NCI-H2029 (cell line): ENCODE measurements at places on chromosomes 1 and 21.

DNA sequence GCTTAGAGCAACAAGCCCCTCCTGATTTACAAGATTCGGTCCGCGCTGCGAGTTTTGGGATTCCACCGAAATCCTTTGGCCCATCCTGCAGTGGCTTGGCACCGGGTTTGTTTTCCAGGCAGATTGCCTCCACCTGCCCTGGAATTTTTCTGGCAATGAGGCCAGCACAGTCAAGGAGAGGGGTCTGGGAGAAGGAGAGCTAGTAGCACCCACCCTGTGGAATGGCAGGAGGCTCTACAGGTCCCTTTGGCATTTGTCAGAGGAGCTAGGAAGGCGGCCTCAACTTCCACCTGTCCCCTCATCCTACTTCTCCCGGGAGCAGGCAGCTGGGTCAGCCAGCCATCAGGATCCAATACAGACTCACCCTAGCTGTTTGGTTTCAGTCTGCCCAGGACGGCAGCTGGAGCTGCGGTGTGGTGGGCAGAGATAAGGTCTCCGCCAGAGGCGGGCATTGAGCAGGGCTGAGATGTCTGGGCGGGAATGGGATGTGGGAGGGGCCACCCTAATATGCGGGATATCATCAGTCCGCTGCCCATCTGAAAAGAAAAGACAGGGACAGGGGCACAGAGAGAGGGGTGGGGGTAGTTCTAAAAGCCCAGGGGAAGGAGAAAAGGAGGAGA is 37.8 kb upstream of the PRELP start:
- no peak for DNase-seq

DNA sequence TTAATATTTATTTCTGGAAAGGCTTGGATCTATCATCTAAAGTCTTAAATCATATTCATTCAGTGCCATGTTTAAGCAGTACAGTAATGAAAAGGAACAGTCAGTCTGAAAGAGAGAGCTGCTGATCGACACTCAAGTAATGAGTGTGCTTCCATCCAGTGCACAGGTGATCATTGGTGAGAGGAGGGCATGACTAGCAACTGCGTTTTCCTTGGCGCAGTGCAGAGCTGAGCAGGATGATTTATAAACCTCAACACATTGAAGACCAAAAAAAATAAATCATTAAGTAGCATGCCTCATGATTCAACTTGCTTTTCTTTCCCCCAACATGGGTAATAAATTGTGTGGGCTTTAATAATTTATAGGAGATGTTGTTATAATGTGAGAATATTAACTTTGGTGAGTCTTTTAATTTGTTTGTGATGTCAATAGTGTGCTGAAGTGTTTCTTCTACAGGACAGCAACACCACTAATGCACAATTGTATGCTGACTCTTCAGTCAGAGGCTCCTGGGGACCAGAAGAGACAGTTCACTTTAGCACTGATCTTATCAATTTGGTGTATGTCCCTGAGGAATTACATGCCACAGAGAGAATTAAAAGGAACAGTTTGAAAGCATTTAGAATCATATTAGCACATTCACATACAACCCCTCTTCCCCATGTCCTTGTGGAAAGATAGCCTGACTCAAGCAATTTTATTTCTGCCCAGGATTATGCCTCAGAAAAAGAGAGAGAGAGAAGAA is 199.7 kb upstream of the ADGRL2 start:
- DNase-seq, result no peak

DNA sequence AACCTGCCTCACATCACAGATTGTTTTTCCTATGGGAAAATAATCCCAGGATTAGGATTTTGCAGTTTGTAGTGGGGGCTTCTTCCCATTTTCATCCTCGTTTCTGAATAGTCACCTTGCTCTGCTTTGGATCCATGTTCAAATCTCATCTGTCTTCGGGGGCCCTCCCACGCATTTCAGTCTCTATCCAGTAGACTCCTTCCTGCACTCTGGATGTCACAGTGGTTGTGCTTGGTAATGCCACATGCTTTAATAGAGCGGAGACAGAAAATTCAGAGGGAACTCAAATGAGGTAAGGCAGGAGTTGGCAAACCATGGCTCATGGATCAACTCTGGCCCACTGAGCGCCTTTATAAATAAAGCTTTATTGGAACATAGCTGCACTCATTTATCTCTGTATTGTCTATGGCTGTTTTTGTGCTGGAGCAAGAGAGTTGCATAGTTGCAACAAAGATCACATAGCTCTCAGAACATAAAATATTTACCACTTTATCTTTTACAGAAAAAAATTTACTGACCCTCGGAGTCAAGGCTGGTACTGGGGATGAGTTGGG is 101.0 kb downstream of the SPATA46 start:
- DNase-seq, result no peak

DNA sequence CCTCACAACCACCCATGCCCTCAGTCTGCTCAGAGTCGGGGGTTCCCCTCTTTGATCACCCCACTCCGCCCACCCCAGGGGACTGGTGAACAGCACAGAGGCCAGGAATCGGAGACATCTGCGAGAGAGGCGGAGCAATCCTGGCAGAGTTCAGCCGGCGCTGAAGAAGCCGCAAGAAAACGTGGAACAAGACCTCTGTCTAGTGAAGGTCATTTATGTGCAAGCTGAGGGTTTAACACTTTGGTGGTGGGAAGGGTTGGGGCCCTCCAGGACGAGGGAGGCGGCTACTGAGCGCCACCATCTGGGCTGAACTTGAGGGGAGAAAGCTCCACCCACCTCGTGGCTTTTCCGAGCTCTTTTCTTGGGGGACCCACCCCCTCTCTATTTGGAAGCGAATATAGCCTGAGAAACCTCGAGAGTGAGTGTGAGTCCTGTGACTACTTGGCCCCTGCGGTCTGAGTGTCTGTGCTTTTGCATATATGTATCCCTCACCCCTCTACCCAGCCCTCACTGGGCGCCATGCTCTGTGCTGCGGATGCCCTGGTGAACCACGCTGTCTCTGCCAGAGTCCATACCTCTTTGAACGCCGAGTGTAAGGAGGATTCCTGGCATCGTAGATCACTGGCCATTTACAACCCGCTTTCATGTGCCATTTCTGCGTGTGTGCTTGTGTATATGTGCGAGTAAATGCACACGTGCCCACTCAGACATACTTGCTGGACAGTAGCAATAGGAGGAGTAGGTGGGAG is 1.2 kb upstream of the EPHA10 start:
- no peak for DNase-seq

- DNase-seq, result no peak
These were observed 52.4 kb downstream of the NEGR1 start for GRCh38 chr1:72229893-72230292.

GRCh38 chr1:93989601-93990000 is 80.4 kb upstream of the GCLM start:
- DNase-seq, result no peak

- peak; percentile 18 for DNase-seq
These were observed 1.0 kb downstream of the YOD1 start for GRCh38 chr1:207049974-207050391.

DNA sequence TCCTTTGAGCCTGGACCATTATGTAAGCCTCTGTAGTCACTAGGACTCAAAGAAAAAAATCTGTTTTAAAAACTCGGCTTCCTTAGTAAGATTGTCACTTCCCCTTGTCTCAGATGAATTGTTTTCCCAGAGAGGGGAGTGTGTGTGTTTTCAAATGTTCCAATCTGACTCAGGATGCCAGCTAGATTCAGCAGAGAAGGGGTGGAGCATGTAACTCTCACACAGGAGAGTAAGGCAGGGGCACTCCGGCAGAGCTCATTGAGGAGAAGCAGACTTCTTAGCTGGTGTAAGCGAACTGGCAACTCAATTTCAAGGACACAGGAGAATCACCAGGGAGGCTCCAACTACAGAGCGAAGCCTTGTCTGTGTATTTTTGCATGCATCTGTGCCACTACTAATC is 623.2 kb downstream of the LMO4 start:
- no peak for DNase-seq

DNA sequence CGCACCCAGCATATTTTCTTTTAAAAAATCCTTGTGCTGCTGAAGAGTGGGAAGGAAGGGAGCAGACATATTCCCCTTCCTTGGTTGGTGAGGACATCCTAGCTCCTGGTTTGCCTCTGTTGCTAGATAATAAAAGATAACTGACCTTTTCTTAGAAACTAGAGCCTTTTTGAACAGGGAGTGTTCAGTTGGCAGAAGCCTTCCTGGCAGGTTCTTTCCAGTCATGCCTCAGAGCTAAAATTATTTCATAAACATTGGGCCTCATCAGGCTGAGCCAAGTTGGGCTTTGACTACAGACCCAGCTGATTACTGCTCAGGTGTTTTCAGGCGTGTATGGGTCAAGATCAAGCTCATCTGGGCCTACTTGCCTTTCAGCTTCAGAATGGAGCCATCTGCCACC is 22.7 kb upstream of the SH3BGRL3 start:
- no peak for DNase-seq

GRCh38 chr1:96308314-96308713 is 413.3 kb upstream of the PTBP2 start:
- no peak for DNase-seq

GRCh38 chr1:6848816-6849215 is 63.6 kb downstream of the CAMTA1 start:
- no peak for DNase-seq

- DNase-seq, result no peak
These were observed 47.2 kb downstream of the FMN2 start for GRCh38 chr1:240138867-240139266.

DNA sequence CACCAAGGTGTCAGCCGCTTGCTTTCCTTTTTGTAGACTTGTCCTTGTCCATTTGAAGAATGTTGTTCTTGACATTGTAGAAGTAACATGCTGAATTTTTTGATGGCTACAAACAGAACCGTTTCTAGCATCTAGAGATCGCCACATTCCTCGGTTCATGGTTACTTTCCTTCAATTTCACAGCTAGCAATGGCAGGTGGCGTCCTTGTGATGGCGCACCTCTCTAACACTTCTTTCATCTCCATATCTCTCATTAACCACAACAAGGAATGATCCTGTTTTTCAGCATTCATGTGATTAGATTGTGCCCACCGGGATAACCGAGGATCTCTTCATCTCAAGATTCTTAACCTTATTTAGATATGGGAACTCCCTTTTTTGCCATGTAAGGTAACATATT is 2129.8 kb downstream of the NCAM2 start:
- no peak for DNase-seq

GRCh38 chr1:77504986-77505385 is 177.5 kb downstream of the ZZZ3 start:
- no peak for DNase-seq

GRCh38 chr1:228739826-228740225 is 4.5 kb downstream of the RHOU start:
- DNase-seq, result no peak

GRCh38 chr1:10957133-10957532 is 55.3 kb upstream of the TARDBP start:
- DNase-seq, result no peak

GRCh38 chr1:60942896-60943638 is 139.3 kb upstream of the NFIA start:
- no peak for DNase-seq

GRCh38 chr1:27961646-27962221 is 2.0 kb downstream of the XKR8 start:
- no peak for DNase-seq

- DNase-seq, result no peak
These were observed 10.0 kb upstream of the TBX15 start for GRCh38 chr1:118998171-118998570.

DNA sequence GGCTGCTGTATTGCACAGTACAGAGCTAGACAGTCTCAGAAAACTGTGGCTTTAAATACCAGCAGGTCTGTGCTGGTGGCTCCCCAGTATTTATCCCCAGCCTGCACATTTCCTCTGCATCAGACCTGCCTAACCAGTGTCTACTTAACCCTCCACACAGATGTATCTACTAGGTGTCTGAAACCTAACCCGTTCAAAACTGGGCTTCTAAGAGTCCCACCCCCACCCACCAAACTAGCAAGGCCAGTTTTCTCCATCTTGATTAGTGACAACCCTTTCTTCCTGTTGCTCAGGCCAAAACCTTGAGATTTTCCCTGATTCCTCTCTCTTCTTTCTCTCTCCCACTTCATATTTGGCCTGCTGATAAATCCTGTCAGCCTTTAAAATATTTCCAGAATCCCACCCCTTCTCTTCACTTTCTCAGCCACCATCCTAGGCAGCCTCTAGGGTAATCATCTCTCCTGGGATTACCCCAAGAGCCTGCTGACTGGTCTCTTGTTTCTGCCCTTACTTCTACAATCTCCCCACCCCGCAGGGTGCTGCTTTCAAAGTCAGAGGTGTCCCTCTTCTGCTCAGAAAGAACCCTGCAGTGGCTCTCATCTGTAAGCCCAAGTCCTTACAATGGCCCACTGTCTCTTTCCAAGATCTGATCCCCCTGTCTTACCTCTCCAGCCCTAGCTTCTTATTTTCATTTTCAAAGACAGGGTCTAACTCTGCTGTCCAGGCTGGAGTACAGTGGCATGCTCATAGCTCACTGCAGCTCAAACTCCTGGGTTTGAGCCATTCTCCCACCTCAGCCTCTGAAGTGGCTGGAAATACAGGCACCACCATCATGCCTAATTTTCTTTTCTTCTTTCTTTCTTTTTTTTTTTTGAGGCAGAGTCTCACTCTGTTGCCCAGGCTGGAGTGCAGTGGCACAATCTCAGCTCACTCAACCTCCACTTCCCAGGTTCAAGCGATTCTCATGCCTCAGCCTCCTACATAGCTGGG is 45.2 kb downstream of the H3-3A start:
- DNase-seq, result no peak

DNA sequence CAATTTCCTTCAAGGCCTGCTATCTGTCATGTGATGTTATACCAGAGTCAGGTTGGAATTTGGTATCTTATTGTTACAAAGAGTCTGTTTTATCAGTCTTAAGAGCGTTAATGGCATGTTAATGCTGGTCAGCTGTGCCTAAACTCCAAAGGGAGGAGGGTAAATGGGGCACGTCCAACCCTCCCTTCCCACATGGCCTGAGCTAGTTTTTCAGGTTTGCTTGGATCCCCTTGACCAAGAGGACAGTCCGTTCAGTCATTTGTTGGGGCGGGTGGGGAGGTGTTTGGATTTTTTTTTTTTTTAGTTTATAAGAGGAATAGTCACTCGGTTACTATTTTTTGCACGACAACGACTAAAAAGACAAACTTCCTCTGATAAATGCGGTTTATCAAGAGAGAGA is 63.8 kb upstream of the LYST start:
- no peak for DNase-seq

DNA sequence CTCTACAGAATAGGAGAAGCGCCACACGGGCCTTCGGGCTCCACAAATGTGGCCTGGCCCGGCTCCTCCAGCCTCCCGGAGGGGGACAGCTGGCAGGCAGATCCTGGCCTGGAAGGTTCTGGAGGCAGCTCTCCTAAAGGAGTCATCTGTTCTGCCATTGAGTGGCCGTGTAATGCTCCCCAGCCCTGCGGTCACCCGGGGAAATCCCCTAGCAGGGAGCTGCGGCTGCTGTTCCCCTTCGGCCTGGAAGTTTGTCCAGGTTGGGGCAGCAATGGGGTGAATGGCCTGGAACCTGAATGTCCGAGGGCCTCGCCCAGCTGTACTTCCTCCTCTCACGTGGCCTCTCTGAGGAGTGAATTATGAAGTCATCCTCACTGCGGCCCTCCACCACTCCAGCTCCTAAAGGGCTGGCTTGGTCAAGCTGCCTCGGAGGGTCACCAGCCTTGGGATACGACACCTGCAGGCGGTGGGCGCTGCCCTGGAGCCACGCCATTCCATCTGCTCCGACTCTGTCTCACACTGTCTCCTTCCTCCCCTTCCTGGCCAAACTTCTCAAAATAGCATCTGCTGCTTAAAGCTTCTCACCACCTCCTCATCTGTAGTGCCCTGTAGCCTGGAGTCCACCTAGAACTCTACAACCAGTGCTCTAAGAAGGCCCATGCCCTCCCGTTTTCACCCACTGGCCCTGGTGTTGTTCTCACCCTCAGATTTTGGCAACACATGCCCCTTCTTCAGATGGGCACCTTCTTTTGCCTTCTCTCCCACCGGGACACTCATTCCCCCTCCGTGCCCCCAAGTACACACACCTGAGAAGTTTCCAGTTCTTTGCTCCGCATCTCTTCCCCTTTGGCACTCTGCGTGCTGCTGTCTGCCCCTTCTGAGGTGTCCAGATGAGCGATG is 54.4 kb upstream of the TMPRSS2 start:
- no peak for DNase-seq
